Activated T-cell treated with anti-CD3 and anti-CD28 coated beads, Interleukin-2, amount 50 U/mL, for 4 hours (primary cell): ENCODE measurements at places on chromosomes 16 and 17.

GRCh38 chr17:39688475-39688835 lies 598 bp upstream of the PGAP3 start:
- no peak for DNase-seq

DNA sequence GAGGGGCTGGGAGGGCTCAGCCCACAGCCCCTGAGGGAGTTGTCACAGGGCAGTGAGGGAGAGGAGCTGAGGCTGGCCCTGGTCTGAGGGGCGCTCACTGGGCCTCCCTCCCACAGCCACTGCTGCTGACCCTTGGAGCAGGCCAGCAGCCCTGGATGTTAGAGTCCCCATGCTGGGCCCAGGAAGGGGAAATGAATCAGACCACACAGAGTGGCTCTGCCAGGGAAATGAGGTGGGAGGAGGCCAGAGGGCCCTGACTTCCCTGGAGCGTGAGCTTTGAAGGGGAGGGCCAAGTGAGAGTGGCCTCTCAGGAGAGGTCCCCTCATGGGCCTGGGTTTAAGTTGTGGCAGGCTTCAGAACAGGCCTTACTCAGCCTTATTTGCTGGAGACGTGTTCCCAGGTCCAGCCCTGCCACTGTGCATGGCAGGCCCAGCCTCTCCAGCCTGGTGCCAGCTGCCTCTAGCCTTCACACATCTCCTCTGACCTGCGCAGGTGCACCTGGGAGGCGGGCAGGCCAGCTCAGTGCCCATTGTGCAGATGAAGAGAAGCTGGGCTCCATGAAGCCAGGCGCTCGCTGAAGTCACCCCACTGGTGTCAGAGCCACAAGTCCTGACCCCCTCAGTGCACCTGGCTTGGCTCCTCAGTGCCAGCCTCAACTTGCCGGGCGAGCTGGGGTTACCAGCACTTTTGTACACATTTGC lies 15.4 kb downstream of the GPT2 start:
- no peak for DNase-seq

- no peak for DNase-seq
Measured at GRCh38 chr17:34384271-34384670, 21.2 kb upstream of the CCL1 start.

DNA sequence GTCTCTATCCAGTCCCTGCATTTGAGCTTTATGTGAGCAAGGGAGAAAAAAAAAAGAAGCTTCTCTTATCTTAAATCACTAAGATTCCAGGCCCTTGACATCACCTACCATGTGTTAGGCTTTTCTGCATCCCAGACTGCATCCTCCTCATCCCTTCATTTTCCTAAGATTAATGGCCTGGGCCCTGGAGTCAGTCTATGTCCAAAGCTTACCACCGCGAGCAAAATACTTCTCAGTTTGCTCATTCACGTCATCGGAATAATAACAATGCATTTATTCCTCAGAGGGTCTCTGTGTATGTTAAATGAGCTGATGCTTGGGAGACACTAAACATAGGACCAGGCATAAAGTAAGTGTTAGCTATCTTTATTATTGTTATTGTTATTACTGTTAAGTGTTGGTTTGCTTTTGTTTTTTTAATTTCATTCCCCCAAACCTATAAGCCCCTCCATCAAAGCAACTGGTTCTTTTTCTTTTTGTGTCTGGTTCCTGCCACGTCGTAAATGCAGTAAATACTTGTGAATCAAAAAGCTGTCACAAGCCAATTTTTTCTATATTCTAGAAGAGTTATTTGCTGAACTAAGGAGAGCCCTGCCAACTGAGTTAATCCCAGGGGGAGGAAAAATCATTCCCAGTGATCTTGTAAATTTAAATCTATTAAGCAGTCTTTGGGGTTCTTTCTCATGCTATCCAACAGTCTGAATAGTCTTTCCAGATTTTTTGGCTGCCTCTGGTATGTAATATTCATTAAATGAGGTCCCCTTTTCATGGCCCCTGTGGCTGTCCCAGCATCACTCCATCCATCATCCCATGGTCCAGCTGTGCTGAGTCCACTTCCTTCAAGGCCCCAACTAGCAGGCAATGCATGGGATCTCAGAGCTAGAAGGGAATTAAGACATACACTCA lies 46.5 kb downstream of the VAT1L start:
- DNase-seq = no peak

DNA sequence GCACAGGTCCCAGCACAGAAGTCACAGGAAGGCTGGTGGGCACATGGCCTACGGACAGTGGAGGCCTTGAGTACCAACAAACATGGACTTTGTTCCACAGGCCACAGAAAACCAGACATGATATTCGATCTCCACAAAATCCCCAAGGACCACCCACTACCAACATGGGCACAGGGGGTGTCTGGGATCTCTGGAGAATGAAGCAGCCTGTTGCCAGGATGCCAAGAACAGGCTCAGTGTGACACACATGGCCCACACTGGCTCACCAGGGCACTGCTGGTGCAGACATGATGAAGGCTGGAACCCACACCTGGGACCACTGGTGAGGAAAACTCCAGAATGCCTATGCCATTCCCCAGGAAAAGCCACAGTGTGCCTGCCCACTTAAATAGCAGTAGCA lies 120.2 kb downstream of the C16orf78 start:
- DNase-seq = no peak
